ENCODE measurements at places on chromosomes 12 and 14.

DNA sequence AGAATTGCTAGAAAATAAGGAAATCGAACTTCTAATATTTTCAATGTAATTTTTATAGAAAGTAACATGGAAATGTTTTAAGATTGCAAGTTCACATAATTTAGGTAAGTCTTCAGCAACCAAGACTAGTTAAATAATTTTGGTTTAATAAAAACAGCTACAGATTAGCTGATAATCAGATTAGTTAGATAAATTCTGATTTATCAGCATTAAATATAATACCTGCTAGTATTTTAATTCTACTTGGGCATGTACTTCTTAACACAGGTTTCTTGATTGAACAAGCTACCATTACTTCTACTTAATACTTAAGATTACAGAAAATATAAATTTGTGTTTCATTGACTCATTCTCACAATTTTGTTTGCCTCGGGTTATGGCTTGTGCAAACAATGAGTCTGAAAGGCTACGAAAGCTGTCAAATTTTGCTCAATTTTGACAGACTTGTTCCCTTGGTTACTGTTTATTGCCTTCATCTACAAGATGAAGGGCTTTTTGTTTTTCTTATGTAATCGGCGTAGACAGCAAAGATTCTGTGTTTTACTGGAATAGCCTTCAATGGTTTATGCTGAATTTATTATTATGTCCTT is 116.1 kb upstream of the NUDT4 start:
- no peak for DNase-seq

- no peak for DNase-seq
Measured at GRCh38 chr14:95211721-95212504, 54.6 kb upstream of the DICER1 start.

- DNase-seq: no peak
Measured at GRCh38 chr12:26278666-26279065, 83.3 kb downstream of the SSPN start.

GRCh38 chr12:131597333-131597732 is 113.6 kb upstream of the SFSWAP start:
- DNase-seq: no peak

DNA sequence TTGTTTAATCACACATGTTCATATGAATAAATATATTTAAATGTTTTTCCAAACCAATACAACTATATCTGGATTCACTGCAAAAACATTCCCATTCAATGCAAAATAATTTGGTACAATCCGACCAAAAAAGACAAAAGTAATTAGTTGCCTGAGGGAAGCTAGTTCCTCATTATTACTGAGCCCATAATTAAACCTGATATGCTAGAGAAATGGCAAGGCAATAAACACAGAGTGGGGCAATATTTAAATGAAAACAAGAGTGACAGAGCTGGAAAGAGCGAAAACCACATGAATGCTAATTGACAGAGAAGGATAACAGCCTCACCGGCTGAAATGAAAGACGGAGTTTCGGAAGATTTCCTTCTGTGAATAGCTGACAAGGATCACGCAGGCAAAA is 82.6 kb downstream of the TMCC3 start:
- DNase-seq: no peak

DNA sequence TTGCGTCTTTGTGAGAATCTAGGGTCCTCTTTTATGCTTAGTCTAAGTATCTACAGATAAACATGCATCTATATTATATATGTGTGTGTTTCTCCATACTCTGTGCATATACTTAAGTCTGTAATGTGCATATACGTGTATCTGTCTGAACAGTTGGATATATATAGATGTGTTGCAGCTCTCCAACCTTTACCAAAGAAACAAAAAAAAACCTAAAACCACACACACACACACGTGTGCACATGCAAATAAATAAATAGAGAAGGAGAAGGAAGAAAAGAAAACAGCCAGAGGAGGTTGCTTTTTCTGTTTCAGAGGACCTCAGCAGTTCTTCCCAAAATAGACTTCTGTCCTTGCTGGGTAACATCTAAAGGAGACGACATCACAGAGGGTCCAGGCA is 244.9 kb downstream of the CACNA1C start:
- DNase-seq: no peak

DNA sequence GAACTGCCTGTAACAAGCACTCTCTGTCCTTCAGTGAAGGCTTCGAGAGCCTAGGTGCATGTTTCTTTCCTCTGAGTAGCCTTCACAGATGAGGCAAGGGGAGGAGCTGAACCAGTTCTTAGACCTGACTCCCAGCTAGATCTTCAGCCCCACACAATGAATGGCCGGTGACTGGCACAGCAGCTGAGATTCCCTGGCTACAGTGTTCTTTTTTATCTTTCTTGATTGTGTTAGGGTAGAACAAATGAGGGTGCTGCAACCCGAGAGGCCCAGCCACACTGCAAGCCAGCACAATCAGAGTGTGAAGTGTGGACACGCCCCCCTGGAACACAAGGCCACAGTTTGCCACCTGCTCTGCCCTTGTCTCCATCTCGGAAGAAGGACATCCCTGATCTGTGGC is 19.1 kb upstream of the COL2A1 start:
- no peak for DNase-seq

DNA sequence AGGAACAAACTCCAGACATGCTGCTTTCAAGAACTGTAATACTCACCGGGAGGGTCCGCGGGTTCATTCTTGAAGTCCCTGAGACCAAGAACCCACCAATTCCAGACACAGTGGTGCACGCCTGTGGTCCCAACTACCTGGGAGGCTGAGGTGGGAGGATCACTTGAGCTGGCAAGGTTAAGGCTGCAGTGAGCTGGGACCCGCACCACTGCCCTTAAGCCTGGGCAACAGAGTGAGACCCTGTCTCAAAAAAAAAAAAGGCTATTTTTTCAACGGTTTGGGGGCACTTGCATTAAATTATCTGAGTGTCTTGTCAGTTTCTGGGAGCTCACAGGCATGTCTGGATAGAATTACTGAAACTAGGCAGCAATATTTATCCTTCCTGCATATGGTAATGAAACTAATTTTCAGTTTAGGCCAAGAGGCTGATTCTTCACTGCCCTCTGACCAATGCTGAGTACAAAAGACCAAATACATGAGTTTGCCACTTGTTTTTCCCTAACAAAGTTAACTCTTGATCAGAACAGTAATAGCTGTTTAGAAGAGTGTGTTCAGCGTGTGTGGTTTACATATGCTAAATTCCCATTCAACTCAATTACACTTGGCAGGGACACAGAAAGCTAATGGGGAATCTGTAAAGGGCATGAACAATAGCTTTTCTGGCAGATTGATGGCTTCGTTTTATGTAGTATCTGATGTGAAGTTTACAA is 65.8 kb upstream of the RASSF3 start:
- no peak for DNase-seq

GRCh38 chr14:81455390-81455789 is 55.3 kb upstream of the STON2 start:
- no peak for DNase-seq

- DNase-seq: no peak
Measured at GRCh38 chr14:75126121-75126544, 715 bp downstream of the NEK9 start.

DNA sequence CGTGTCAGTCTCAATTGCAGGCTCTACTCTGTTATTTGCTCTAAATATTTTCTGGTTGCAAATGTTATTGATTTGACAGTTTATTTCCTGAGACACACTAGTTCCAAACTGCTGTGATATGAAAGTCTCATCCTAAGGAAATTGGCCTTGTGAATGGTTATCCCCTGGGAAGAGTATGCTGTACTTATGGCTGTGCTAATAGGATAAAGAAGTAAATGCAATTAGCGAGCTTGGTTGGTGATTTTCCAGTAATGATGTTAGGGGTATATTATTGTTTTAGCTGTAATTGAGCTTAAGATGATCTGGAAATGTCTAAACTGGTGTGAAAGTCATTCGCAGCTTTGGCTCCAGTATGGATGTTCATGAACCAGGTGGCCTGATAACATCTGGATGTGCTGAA is 197.9 kb downstream of the SUDS3 start:
- DNase-seq: no peak

- DNase-seq: no peak
Measured at GRCh38 chr14:103066399-103066798, 9.1 kb upstream of the CDC42BPB start.

GRCh38 chr14:95204705-95205104 is 47.4 kb upstream of the DICER1 start:
- DNase-seq: no peak

GRCh38 chr14:55438066-55438683 is 2.2 kb downstream of the TBPL2 start:
- DNase-seq: no peak

DNA sequence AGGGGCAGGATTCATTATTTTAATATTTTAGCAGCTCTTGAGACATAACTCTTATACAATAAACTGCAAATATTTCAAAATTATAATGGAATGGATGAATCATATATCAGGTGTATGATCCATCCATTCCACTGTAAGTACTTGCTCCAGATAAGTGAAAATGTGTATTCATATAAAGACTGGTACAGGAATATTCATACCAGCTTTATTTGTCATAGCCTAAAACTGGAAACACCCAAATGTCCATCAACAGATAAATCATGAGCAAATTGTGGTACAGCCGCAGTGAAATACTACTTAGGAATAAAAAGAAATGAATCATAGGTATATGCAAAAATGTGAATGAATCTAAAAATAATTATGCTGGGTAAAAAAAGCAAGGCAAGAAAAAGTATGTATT is 263.6 kb upstream of the SYT10 start:
- no peak for DNase-seq

DNA sequence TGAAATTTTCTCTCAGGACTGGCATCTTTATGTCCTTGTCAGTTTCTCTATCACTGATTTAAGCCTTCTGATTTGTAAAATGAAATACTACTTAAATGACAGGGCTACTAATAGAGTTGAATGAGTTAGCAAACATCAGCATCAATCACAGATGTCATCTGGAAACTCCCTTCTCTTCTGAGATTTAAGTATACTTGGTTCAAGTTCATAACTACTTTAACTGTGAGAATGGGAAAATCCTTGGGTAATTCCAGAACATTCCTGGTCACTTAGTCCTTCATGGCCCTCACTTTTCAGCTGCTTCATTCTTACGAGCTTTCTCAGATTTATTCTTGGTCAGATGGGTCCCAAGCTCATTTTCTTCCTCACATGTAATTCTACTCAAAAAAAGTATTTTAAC is 1655.3 kb upstream of the FLRT2 start:
- DNase-seq: no peak

Measured in stimulated activated CD8-positive, alpha-beta memory T cell treated with anti-CD3 and anti-CD28 coated beads, Interleukin-7, amount 100 ng/mL, for 4 hours (primary cell).